Esophagus mucosa (tissue), 1 donor: ENCODE measurements at places on chromosomes 4 and X.
A peak's percentile ranks its signal among the peaks of the same experiment; 100 is the strongest.

DNA sequence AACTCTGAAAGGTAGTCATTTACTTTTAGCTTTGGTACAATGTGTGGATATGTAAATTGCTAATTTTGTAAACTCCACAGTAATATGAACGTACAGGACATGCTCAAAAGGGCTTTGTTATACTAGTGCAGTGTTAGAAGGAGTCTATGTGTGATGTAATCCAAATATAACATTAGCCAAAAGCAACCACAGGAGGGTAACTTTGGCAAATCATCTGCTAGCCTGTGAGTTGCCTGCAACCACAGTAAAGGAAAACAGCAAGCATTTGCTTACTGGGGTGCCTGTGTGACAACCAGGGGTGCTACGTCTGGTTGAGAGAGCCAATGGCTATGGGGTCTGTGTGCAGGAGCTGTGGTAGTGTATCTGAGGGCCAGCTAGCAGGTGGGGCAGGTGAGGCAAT lies 245.8 kb downstream of the ADAMTS3 start:
- no peak for ATAC-seq

GRCh38 chr4:6217716-6218381 lies 17.5 kb upstream of the JAKMIP1 start:
- ATAC-seq = no peak

DNA sequence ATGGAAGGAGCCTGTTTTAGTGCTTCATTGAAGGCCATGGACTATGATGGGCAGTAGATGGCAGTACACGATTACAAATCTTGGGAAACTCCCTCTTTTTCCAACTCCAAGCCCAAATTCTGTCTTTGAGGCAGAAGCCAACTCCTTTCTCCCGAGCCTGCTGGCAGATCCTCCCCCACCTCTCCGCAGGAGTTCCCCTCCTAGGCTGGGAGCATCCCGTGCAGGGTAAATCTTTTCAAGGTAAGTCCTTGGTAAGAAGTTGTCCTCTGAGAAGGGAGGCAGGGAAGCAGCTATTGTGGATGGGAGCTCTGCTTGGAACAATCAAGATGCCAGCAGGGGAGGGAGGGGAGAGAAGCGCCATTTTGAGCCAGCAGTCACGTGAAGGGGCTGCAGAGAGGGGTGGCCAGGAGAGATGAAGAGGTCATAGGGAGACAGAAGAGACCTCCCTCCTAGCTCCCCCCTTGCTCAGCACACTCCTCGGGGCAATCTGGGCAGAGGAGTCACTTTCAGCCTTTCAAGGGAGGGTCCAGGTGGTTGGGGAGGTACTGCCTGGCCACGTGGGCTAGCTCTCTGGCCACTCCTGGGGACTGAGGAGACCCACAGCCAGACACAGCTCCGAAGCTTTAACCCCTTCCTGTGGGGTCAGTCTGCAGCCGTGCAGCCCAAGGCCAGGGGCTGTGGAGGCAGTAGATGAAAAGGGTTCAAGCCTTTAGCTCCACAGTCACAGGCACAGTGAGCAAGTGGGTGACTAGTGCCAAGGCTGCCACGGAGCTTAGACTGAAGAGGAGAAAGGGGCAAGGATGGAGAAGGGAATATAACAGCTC lies 9.6 kb downstream of the CC2D2A start:
- peak; percentile 82 for ATAC-seq

DNA sequence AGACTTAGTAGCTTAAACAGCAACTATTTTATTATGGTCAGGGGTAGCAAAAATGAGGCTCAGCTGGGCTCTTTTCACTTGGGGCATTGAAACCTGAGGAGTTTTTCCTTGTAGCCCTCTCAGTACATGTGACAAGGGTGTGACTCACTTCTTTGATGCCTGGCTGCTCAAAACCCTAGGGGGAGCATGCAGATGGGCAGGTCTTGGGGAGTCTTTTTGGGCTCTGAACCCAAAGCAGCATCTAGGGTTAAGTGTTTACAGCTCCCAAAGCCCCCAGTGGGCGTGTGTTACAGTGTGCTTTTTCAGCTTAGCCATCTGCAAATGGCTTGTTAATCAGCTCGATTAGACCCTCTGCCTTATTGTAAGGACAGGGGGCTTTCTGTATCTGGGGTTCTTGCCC lies 1752.7 kb downstream of the PCDH7 start:
- no peak for ATAC-seq

GRCh38 chr4:8472158-8472688 lies 31.6 kb downstream of the TRMT44 start:
- peak; percentile 6 for ATAC-seq

DNA sequence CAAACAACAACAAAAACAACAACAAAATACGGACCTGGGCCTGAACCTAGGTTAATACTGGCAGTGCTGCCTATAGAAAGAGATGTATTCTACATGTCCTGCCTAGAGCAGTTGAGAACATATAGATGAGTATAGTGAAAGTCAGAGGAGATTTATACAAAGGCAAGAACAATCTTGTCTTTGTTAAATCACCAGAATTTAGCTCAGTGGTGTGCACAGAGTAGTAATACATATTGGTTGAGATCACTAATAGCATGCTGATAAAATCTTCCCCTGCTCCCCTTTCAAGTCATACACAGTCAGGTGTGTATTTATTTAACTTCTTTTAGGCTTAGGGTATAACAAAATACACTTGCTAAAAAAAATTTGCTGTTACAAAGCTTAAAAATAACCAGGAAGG lies 247.8 kb downstream of the ADGRL3 start:
- peak; percentile 31 for ATAC-seq
